ENCODE measurements at places on chromosomes 13 and 19.

DNA sequence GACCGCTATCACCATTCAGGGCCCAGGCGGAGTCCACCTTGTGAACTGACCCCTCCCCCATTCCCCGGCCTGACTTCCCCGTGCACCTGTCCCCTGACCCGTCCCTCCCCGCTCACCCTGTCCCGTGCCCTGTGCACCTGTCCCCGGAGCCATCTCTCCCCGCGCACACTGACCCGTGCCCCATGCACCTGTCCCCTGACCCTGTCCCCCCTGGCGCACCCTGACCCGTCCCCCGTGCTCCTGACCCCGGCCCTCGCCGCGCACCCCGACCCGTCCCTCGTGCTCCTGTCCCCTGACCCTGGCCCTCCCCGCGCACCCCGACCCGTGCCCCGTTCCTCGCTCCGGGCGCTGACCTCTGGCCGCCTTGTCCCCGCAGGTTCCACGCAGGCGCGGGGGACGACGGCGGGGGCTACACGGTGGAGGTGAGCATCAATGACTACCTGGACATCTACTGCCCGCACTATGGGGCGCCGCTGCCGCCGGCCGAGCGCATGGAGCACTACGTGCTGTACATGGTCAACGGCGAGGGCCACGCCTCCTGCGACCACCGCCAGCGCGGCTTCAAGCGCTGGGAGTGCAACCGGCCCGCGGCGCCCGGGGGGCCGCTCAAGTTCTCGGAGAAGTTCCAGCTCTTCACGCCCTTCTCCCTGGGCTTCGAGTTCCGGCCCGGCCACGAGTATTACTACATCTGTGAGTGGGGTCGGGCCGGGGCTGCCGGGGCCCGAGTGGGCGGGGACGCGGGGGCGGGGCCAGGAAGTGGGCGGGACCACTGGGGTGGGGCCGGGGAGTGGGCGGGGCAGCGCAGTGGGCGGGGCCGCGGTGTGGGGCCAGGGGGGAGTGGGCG lies 9.7 kb downstream of the EFNA2 start:
- no peak for DNase-seq

GRCh38 chr13:68046903-68047302 lies 816.8 kb upstream of the PCDH9 start:
- no peak for DNase-seq

- no peak for DNase-seq
These were observed 45.3 kb upstream of the VSTM2B start for GRCh38 chr19:29480507-29480906.

- DNase-seq = no peak
These were observed 24.4 kb upstream of the TNFSF11 start for GRCh38 chr13:42549552-42549936.

DNA sequence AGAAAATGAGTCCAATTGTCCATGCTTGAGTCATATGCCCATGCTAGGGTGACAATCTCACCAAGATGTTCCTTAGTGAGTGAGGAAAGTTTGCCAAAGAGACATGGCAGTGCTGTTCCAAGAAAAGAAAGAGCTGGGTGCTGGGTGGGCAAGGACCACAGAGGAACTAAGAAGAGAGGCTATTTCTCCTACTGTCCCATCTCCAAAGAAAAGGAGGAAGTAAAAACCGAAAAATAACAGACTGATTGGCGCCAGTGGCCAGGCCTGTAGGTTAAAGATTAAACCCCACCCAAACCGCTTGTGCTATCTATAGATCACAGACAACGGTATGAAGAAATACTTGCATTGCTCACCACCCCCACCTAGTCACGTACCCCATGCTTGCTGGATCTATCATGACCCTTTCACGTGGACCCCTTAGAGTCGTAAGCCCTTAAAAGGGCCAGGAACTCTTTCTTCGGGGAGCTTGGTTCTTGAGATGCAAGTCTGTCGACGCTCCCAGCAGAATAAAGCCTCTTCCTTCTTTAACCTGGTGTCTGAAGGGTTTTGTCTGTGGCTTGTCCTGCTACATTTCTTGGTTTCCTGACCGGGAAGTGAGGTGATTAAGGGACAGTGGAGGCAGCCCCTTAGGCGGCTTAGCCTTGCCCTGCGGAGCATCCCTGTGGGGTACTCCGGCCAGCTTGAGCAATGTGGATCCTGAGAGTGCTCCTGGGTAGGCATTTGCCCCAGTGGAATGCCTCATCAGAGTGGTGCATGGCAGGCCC lies 606.5 kb downstream of the UQCRFS1 start:
- no peak for DNase-seq

- no peak for DNase-seq
These were observed 12.8 kb upstream of the SCN1B start for GRCh38 chr19:35017507-35017906.

- DNase-seq = no peak
These were observed 1.3 kb downstream of the TBXA2R start for GRCh38 chr19:3605361-3605760.

Measured in stimulated activated CD8-positive, alpha-beta memory T cell treated with anti-CD3 and anti-CD28 coated beads, Interleukin-15, amount 100 ng/mL, for 1 hour (primary cell).